ENCODE measurements at places on chromosomes 13 and 19.

GRCh38 chr19:55486043-55486970, 1.3 kb downstream of the NAT14 start:
- no peak for DNase-seq

DNA sequence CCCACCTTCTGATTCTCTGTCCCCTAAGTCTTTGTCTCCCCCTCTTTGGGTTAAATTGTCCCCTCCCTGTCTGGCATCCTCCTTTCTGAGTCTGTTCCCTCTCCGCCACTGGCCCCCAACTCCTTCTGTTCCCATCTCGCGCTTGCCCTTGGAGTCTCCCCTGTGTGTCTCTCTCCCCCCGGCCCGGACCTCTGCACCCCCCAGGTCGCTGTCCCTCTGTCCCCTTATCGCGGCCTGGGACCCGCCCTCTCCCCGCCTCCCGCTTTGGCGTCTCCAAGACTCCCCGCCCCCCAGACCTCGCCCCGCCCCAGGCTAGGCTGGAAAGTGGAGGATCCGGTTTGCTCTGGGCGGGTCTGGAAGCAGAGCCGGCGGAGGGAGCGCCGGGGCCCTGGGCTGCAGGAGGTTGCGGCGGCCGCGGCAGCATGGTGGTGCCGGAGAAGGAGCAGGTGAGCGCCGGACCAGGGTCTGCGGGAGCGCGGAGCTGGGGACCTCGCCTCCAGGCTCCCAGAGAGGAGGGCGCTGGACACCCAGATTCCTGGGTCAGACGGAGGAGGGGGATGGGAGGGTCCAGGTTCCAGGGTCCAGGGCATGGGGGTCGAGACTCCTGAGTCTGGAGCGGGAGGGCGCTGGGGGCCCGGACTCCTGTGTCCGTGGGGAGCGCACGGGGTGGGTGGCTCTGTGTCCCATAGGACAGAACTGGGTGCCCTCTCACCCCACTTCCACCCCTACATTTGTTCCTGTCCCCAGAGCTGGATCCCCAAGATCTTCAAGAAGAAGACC, at the start of gene TRPM4:
TRPM4 (plus strand) TSS at position 348 of the 780 bp plus-strand sequence; CDS start at position 423, 75 bp downstream.
- DNase-seq: no peak

DNA sequence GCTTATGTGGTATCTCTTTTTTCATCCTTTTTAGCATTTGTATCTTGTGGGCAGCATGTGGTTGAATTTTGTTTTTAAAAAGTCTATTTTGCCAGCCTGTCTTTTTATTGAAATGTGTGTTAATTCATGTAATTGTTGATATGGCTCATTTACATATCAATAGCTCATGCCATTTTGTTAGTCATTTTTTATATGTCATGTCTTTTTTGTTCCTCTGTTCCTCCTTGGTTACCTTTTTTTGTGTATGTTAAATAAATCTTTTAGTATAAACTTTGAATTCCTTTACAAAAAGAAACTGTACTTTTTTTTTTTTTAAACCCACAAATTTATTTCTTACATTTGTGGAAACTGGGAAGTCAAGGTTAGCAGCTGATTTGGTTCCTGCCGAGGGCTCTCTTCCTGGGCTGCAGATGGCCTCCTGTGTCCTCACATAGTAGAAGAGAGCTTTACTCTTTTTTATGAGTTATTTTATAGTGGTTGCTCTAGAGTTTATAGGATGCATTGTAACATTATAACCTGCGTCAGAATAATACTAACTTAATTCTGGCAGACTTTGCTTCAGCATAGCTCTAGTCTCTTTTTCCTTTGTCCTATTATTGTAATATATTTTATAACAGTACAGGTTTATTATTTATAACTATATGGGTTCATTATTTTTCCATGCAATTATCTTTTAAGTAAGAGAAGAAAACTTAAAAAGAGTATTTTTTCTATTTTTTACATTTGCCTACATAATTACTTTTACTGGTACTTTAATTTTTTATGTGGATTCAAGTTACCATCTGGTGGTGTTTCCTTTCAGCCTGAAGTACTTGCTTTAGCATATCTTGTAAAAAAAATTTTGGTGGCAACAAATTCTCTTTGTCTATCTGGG, 86.3 kb downstream of the URI1 start:
- DNase-seq: no peak

DNA sequence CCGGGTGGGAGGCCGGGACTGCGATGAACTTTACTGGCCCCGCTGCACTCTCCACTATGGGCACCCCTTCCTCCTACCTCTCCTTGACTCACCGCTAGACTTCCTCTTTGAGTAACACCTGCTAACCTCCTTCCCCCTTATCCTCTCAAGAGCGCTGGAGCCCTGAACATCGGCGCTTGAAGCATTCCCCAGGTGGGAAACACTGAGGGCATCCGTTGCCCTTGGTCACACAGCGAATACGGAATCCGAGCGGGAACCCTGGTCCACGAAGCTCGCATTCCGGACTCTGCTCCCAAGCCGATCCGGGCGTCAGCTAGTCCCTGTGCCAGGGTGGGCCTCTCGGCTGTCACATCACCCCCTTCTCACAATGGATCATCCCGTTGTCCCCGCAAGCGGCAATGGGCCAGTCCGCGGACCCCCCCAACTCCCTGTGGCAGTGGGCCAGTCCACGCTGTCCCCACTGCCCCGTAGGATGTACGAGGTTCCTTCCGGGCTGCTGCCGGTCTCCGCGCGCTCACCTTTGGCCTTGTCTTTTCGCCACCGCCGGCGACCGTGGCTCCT, 4.2 kb downstream of the LIPE start:
- DNase-seq: no peak

- DNase-seq: no peak
These were observed 92.8 kb upstream of the RAP2A start for GRCh38 chr13:97341135-97341534.

DNA sequence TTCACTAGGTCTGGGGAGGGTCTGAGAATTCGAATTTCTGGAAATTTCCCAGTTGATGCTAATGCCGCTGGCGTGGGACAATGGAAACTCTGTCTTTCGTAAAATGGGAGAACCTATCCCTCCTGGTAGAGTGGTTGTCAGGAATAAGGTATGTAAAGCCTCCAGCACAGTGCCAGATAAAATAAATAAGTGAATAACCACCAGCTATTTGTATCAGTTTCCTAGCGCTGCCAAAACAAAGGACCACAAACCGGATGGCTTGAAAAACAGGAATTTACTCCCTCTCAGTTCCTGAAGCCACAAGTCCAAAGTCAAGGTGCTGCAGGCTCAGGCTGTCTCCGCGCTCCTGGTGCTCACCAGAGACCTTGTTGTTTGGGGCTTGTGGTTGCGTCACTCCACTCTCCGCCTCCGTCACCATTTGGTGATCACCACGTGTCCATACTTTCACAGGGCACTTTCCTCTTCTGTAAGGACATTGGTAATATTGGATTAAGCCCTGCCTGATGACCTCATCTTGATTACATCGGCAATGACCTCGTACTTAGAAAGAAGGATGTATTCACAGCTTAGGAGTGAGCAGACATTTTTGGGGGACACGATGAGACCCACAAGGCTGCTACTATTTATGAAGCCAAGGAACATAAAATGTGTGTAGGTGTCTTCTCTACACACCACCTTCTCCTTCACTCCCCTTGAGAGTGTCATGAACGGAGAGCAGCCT, 428.5 kb downstream of the IRS2 start:
- no peak for DNase-seq

GRCh38 chr19:20287070-20287469, 120.1 kb downstream of the ZNF486 start:
- no peak for DNase-seq

DNA sequence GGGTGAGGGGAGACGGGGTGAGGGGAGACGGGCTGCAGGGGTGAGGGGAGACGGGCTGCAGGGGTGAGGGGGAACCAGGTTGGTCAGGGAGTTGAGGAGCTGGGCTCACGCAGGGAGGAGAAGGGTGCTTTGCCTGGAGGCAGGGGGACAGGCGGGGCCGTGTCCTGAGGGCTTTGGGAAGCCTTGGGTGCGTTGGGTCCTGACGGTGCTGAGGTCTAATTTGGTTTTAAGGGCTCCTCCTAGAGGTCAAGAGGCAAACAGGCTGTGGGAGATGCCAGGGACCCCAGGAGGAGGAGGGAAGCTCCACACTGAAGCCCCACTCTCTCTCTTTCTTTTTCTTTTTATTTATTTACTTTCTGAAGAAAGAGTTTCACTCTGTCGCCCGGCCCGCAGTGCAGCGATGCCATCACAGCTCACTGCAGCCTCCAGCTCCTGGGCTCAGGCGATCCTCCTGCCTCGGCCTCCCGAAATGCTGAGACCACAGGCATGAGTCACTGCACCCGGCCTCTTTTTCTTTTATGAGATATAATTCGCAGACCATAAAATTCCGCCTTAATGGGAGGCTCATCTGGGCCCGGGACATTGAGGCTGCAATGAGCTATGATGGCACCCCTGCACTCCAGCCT, 9.3 kb upstream of the MISP start:
- no peak for DNase-seq

Measured in stimulated activated effector memory CD8-positive, alpha-beta T cell treated with anti-CD3 and anti-CD28 coated beads, Interleukin-12 subunit alpha, Interleukin-12 subunit beta, amount 100 ng/mL, for 72 hours (primary cell).